ENCODE measurements at places on chromosomes 5 and 9.
A peak's percentile ranks its signal among the peaks of the same experiment; 100 is the strongest.

- no peak for DNase-seq
These were observed 374.1 kb upstream of the IRX4 start for GRCh38 chr5:2256691-2257280.

- DNase-seq: no peak
These were observed 418.8 kb downstream of the KIAA0825 start for GRCh38 chr5:94199566-94199965.

DNA sequence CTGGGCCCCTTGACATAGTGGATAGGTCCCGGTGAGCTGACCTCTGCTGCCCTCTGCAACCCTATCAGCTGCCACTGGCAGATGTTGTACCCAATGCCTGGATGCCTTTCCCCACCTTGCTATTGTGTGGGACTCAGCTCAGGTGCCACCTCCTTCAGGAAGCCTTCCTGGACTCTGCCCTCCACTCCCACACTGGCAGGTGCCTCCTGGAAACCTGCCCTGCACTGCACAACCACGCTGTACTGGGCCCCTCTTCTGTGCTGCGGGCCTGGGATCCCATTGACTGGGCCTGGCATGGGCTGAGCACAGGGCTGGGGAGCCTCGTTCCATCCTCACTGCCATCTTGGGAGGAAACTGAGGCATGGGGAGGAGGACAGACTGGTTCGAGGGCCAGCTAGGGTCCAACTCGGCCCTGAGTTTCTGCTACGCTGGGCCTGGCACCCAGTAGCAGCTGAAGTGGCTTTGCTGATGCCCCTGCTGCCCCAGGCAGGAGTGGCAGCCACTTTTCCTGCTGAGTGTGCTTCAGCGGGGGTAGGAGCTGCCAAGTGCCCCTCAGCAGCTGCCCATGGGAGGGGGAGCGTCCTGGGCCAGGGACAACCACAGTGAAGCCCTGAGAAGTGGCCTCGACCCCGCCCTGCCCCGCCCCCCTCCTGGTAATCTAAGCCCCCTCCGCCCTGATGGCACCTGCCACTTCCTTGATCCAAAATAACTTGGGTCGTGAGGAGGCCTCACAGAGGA is 1.3 kb downstream of the AK1 start:
- DNase-seq: no peak

GRCh38 chr5:67974054-67974453 is 241.5 kb upstream of the PIK3R1 start:
- no peak for DNase-seq

DNA sequence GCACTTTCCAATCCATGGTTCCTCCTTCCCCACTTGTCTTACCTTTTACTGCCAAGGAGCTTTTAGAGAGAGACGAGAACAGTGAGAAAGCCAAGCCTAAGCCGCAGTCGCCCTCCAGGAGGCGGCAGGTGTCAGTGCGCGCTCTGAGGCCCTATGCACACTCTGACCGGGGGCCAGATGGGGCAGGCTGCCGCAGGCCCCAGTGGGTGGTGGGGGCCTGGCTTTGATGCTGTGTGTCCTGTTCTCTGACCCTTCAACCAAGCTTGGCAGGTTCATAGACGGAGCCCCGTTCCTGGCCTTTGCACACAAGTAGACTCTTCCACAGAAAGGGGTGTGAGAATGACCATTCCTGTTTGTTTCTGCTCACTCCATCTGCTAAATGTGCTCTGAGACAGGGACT is 77.3 kb downstream of the WNK2 start:
- DNase-seq: no peak

- no peak for DNase-seq
These were observed 179.6 kb upstream of the GLRA1 start for GRCh38 chr5:152104211-152104610.

- DNase-seq: no peak
These were observed 166.8 kb downstream of the CDH10 start for GRCh38 chr5:24477958-24478357.

DNA sequence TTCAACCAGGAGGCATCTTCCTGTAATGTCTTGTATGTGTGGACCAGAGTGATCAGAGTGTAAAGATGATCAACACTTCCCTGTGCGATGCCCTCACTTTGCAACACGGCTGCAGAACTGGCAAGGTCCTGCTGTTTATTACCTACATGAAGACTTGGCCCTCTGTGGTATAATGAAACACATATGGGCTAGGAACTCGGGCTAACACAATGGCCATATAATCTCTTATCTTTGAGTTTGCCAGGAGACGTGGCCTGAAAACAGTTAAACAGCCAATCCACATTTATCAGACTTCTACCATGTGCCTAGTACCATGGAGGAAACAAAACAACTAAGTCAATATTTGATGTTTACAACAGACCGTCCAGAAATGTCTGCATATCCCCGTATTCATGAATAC is 145.5 kb downstream of the ZNF462 start:
- no peak for DNase-seq

DNA sequence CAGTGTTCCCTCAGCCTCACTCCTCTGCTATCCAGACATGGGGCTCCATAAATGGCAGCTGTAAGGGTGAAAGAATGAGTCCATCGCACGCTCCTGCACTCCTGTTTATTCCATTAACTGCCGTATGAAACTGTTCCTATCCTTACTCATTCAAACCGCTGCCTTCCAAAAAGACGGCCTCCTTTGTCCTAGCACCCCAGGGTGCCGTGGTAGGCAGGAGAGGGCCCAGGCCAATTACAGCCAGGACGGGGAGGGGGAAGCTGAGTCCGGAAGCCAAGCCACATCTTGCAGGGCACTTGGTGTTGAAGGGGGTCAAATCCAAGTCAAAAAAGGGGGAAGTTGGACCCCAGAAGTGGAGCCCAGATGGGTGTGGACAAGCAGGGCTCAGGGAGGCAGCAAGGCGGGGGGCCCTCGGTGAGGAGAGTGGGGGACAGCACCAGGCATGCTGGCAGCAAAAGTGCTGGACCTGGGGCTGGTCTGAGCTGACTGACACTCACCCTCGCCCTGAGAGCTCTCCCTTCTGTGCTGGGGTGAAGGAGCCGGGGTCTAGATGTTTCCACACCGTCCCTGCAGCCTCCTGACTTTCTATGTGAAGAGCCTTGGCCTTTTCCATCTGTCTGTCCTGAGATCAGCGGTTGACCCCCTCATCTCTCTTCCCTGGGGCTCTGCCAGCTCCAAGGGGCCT is 63.3 kb downstream of the COL23A1 start:
- DNase-seq: no peak

GRCh38 chr9:129174724-129175514 is 3.1 kb downstream of the IER5L start:
- peak; percentile 87 for DNase-seq

GRCh38 chr9:69671311-69671878 is 776 bp downstream of the APBA1 start:
- DNase-seq: no peak

GRCh38 chr9:129338724-129339430 is 160.8 kb upstream of the IER5L start:
- DNase-seq: peak; percentile 29

DNA sequence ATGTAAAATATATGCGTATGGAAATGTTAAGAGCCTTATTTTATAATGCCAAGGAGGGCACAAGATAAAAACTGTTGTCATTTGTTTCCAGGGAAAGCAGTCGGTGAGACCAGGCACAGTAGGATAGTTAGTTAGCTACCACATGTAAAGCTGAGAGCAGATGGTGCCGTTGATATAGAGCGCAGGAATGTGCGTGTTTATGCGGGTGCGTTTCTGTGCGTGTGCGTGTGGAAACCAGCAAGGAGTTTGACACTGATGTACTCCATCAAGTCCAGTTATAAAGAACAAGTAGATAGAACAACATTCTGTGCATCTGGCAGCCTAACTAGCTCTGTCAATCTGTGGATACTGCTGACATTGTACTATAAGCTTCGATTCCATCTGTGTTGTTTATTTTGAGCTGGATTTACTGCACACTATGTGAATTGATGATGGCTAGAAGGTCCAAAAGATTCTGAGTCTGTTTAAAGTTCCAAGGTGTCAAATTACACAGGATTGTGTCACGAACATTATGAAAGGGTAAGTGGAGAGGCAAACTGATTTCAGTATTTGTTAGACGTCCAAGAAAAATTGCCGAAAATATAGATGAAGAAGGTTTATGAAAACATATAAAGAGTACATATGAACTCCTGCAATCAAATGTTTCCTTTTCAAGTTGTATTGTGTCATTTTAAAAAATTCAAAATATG is 494.9 kb upstream of the MEF2C start:
- DNase-seq: peak; percentile 23

- no peak for DNase-seq
These were observed 225.7 kb downstream of the FSTL4 start for GRCh38 chr5:133386662-133387061.

DNA sequence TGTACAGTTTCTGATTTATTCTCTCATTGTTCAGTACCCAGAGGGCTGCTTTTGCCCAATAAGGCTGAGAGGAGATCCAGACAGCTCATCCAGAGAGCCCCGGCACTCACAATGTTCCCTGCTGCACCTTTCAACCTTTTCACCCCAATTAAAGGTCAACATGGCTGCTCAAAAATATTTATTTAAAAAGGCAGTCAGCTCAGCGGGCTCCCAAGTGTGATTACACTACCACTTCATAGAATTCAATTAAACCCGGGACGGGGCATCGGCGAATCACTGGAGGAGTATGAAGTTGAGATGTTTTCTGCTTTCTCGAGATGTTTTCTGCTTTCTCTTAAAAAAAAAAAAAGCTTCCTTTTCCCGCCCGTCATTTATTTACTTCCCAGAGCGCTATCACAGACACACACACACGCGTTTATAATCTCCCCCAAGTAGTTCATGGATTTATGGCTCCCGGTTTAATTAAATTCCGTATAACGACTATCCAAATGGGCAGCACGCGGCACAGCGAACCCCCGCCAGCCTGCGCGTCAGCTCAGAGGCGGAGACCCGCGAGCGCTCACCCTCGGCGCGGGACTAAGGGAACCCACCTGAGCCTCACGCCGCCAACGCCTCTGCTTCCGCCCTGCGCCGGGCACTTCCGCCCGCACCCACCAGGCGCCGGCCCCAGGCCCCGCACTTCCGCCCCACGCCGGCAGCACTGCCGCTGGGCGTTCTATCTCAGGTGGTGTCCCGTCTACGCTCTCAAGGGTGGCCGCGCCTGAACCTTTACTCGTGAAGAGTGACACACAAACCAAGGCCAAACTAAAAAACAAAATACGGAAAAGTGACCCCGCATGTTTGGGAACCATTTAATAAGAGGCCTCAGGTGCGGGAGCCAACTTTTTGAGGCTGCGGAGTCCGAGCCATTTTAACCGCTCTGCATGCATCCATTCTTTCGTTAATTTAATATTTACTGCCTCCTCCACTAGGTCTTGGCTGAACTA is at the start of gene C5orf63:
Gene C5orf63 (minus strand): TSS at position 642 of the 986 bp plus-strand sequence. CDS start 14,507 bp downstream, outside the sequence.
- DNase-seq: peak; percentile 29

DNA sequence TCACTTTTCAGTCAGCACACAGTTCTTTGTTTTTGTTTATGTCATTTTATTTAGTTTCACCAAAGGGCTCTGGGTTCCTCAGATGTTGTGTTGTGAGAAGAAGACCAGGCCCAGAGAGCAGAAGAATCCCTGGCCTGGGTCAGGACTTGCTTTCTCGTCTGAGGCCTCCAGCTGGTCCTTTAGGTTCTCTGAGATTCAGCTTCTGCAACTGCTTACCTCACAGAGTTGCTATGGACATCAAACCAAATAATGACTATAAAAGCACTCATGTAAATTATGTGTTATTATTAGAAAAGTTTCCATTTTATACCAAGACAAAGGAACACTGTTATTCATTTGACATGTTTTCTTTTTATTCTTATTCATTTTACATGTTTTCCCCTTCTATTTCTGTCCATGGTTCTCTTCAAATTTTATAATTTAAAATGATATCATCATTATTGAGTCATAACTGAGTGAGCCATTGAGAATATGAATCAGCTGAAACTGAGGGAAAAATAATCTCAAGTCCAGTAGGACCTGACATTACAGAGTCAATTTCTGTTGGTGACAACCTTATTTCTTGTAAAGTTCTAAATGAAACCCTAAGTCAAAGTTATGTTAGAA is 44.0 kb upstream of the GLRX start:
- peak; percentile 44 for DNase-seq

- peak; percentile 55 for DNase-seq
These were observed 26.7 kb downstream of the CYFIP2 start for GRCh38 chr5:157292599-157292998.

- no peak for DNase-seq
These were observed 856 bp upstream of the ATOSB start for GRCh38 chr9:35116539-35116897.

- no peak for DNase-seq
These were observed 56.5 kb upstream of the CDKN2B start for GRCh38 chr9:22065431-22066200.

- DNase-seq: peak; percentile 95
These were observed 77.6 kb upstream of the SAP30L start for GRCh38 chr5:154368041-154368800.

DNA sequence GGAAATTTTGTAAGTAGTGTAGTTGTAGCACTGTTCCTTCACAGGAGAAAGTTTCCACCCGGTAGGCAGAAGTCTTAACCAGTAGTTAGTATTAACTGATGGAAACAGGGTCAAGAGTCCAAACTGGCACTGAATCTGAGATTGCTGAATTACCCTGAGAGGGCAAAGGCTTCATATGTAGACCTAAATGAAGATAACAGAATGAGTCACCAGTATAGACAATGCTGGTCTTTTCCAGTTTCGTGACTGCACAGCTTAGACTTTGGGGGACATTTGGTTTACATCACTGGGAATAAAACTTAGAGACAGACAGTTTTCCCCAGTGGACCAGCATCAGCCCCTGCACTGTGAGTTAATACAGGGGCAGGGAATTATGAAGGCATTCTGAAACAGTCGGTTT is 60.5 kb downstream of the PCSK5 start:
- no peak for DNase-seq

Measured in fibroblast of mammary gland (primary cell).